Activated CD4-positive, alpha-beta T cell treated with anti-CD3 and anti-CD28 coated beads, Interleukin-2, amount 10 ng/mL, durations not matched to agents 7 days and 5 days (primary cell): ENCODE measurements at places on chromosomes 3 and 15. TPM values are rescaled to one million over a fixed set of nuclear protein-coding genes. Genes with fewer than 3 reads are reported as not detected.

RBP2 gene
- total RNA-seq, result not detected

- H3K4me1 ChIP-seq, result peaks cover 9% of the 10 kb centered on the region
- no peak overlapping the region for H3K27ac ChIP-seq
- H3K4me3 ChIP-seq, result no peak overlapping the region
Observed at GRCh38 chr3:28150465-28151206, 90.8 kb upstream of the CMC1 start.

GRCh38 chr3:13072600-13073325 is 466 bp downstream of the IQSEC1 start:
- H3K4me1 ChIP-seq, result peaks cover 56% of the 10 kb centered on the region
- peaks cover 4% of the 10 kb centered on the region for H3K36me3 ChIP-seq
- H3K4me3 ChIP-seq, result peak overlapping the region; percentile 77
- no peak for DNase-seq

ARHGEF26 gene
- 0.02 TPM for total RNA-seq

GPR27 gene
- 1.0 TPM for total RNA-seq

DNA sequence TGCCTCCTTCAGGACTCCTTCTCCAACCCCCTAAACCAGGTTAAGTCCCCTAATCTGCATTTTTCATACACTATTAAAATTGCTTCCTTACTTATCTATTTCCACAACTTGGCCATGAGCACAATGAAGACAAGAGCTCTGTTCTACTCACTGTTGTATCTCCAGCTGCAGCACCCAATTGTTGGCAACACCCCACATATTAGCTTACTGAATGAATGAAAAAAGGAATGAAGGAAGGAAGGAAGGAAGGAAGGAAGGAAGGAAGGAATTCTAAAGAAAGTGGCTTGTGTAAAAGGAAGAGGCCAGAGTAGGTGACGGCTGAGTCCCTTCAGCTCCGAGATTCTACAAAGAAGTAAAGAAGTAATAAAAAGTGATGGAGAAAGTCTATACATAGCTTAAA is 444.7 kb downstream of the ERC2 start:
- H3K36me3 ChIP-seq, result no peaks in the 10 kb centered on the region
- no peak for DNase-seq
- no peak overlapping the region for H3K27ac ChIP-seq
- no peak overlapping the region for H3K4me3 ChIP-seq
- no peaks in the 10 kb centered on the region for H3K27me3 ChIP-seq

SI gene
- not detected for total RNA-seq

PAK6 gene
- total RNA-seq, result 0.35 TPM

- H3K27ac ChIP-seq, result no peak overlapping the region
- DNase-seq, result no peak
- H3K4me3 ChIP-seq, result no peak overlapping the region
- peaks cover 11% of the 10 kb centered on the region for H3K4me1 ChIP-seq
- no peaks in the 10 kb centered on the region for H3K27me3 ChIP-seq
Observed at GRCh38 chr15:25422021-25422420, 16.8 kb downstream of the UBE3A start.

DNA sequence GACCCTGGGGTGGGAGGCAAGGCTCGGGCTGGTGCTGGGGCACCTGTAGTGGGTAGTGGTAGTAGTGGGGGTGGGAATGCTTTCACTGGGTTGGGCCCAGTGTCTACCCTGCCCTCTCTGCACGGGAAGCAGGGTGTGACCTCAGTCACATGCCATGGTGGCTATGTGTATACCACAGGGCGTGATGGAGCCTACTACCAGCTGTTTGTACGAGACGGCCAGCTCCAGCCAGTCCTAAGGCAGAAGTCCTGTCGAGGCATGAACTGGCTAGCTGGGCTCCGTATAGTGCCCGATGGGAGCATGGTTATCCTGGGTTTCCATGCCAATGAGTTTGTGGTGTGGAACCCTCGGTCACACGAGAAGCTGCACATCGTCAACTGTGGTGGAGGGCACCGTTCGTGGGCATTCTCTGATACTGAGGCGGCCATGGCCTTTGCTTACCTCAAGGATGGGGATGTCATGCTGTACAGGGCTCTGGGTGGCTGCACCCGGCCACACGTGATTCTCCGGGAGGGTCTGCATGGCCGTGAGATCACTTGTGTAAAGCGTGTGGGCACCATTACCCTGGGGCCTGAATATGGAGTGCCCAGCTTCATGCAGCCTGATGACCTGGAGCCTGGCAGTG is 5.2 kb downstream of the DALRD3 start:
- no peak for DNase-seq
- H3K27me3 ChIP-seq, result no peaks in the 10 kb centered on the region
- no peak overlapping the region for H3K4me3 ChIP-seq
- peaks cover 35% of the 10 kb centered on the region for H3K4me1 ChIP-seq
- no peak overlapping the region for H3K27ac ChIP-seq

- H3K4me3 ChIP-seq, result no peak overlapping the region
- no peaks in the 10 kb centered on the region for H3K4me1 ChIP-seq
- H3K36me3 ChIP-seq, result no peaks in the 10 kb centered on the region
Observed at GRCh38 chr3:131535596-131535995, 32.8 kb upstream of the MRPL3 start.

EPHB3 gene
- 0.22 TPM for total RNA-seq

- no peaks in the 10 kb centered on the region for H3K4me1 ChIP-seq
- no peak overlapping the region for H3K4me3 ChIP-seq
- peak; percentile 41 for DNase-seq
- peaks cover 5% of the 10 kb centered on the region for H3K27me3 ChIP-seq
- no peak overlapping the region for H3K27ac ChIP-seq
- H3K36me3 ChIP-seq, result no peaks in the 10 kb centered on the region
Observed at GRCh38 chr3:149717391-149718056, 34.8 kb downstream of the COMMD2 start.

DNA sequence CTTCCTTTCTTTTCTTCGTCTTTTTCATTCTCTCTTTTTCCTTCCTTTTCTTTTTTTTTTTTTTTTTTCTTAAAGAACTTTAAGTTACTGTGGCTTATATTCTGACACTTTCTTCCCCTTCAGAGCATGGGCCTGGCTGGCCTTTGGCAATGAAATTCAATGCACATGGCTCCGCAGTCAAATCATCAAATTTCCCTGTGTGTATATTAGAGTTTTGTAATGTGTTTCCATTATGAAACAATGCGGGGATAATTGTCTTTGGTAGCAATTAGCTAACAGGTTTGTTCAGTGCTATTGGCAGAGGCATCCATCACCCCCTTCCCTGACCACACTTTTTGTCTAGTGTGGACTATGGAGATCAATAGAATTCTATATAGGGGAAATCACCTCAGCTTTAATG is 80.5 kb downstream of the CDIN1 start:
- DNase-seq, result no peak
- H3K4me1 ChIP-seq, result no peaks in the 10 kb centered on the region
- H3K4me3 ChIP-seq, result no peak overlapping the region
- H3K27ac ChIP-seq, result no peak overlapping the region
- H3K36me3 ChIP-seq, result peaks cover 5% of the 10 kb centered on the region

- no peak for DNase-seq
- H3K27ac ChIP-seq, result no peak overlapping the region
- no peak overlapping the region for H3K4me3 ChIP-seq
- H3K36me3 ChIP-seq, result no peaks in the 10 kb centered on the region
Observed at GRCh38 chr15:73872346-73872745, 1.0 kb upstream of the TBC1D21 start.

DNA sequence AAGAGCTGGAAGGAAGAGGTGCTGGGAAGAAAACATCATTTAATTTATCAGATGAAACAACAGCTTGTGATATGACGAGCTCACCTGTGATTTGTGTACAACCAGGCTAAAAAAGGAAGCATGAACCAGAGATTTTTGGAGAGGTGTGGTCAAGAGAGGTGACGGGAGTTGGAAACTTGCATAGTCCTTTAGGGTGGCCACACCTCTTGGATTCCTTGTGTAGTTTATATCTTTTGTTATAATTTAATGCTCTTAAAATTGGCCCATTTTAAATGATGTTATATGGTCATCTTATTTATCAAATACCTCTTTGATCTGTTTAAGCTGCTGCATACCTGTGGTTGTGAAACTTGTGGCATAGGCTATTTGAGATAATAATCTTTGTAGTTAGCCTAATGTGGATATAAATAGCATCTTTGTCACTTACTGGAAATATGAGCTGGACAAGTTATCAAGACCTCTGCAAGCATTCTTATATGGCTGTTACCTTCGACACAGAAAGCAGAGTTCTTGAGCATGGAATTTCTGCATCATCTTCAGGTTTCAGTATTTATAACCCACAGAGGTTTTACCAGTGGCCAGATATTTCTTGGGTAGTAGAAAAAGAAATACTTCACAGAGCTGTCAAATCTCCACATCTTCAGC is 49.1 kb downstream of the IL1RAP start:
- peaks cover 42% of the 10 kb centered on the region for H3K36me3 ChIP-seq
- DNase-seq, result no peak
- no peaks in the 10 kb centered on the region for H3K27me3 ChIP-seq
- H3K4me1 ChIP-seq, result peaks cover 31% of the 10 kb centered on the region
- H3K27ac ChIP-seq, result no peak overlapping the region
- no peak overlapping the region for H3K4me3 ChIP-seq

- no peaks in the 10 kb centered on the region for H3K36me3 ChIP-seq
- H3K27ac ChIP-seq, result peak within 1 kb of the TSS; percentile 34
- H3K4me1 ChIP-seq, result no peaks in the 10 kb centered on the region
- no peak for DNase-seq
- no peak within 1 kb of the TSS for H3K4me3 ChIP-seq
Observed at GRCh38 chr15:79282371-79283251, at the start of gene ANKRD34C. Gene ANKRD34C, plus strand, starts transcription at chr15:79282722. Its CDS starts 10,563 bp downstream, at chr15:79293285.

DNA sequence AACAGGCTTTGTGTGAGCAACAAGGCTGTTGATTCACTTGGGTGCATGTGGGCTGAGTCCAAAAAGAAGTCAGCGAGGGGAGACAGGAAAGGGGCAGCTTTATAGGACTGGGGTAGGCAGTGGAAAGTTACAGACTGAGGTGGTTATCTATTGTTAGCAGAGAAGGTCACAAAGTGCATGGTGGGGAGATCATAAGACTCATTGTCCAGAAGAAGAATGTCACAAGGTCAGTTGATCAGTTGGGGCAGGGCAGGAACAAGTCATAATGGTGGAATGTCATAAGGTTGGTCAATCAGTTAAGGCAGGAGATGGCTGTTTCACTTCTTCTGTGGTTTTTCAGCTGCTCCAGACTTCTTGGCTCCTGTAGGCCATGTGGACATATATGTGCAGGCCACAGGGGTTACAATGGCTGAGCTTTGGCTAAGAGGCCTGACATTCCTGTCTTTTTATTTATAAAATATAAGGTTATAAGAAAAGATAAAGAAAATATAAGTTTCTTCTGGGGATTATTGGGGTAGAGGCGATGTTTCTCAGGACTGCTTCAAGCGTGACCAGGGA is 69.5 kb upstream of the SNTN start:
- no peaks in the 10 kb centered on the region for H3K36me3 ChIP-seq
- no peak overlapping the region for H3K27ac ChIP-seq
- no peaks in the 10 kb centered on the region for H3K27me3 ChIP-seq

ALDH1A2 gene
- not detected for total RNA-seq

CPN2 gene
- total RNA-seq, result not detected

GRCh38 chr15:68399096-68400065 is 32.6 kb downstream of the ITGA11 start:
- DNase-seq, result no peak
- H3K27me3 ChIP-seq, result peaks cover 13% of the 10 kb centered on the region
- no peak overlapping the region for H3K27ac ChIP-seq
- no peak overlapping the region for H3K4me3 ChIP-seq

DNA sequence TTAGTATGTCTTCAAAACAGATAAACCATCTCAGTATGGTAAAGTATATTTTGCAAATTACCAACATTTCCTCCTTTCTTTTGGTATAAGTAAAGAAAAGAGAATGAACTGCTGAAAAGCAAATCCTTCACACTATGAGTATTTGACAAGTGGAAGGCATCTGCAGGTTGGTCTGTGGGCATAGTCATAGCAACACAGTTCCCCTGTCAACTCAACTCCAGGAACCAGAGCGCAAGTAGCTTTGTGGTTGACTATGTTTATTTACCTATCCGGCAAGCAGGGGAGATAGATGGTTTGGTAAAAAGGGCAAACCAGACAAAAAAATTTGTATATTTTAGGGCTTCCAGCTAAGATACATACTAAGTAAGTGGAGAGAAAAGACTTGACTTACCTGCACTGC is 88.3 kb upstream of the PPIB start:
- peak; percentile 38 for DNase-seq
- H3K4me3 ChIP-seq, result no peak overlapping the region
- H3K27ac ChIP-seq, result no peak overlapping the region
- H3K27me3 ChIP-seq, result no peaks in the 10 kb centered on the region
- H3K4me1 ChIP-seq, result peaks cover 45% of the 10 kb centered on the region
- peaks cover 16% of the 10 kb centered on the region for H3K36me3 ChIP-seq

ADAMTS9 gene
- total RNA-seq, result not detected

DNA sequence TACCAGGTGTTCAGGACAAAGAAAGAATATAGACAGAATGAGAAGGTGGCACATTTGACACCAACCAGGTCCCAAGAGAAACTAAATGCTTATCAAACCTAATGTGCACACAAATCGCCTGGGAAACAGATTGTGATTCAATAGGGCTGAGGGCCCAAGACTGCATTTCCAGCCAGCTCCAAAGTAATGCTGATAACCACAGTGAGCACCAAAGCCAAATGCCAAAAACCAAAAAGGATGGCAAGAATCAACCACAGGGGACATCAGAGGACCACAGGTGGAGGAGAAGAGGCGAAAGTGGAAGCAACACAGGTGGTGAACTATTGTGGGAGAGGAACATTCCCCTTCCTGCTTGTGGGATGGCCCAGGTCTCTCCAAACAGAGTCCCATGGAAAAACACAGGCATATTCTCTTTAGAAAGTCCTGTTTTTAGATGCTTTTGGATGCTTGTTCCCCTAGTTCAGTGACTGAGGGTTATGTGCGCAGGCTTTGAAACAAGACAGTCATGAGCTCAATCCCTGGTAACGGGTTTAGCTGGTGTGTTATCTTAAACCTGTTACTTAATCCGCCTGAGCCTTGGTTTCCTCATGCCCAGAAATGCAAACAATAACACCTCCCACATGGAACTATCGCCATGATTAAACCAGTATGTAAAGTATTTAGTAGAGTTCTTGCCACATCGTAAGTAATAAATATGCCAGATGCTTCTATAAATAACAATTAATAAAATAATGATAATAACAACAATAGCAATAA is 241.7 kb downstream of the ATP8B4 start:
- no peaks in the 10 kb centered on the region for H3K27me3 ChIP-seq
- H3K36me3 ChIP-seq, result no peaks in the 10 kb centered on the region
- no peaks in the 10 kb centered on the region for H3K4me1 ChIP-seq

GRCh38 chr3:22980346-22980745 is 222.8 kb upstream of the UBE2E2 start:
- H3K27ac ChIP-seq, result no peak overlapping the region
- no peaks in the 10 kb centered on the region for H3K27me3 ChIP-seq
- H3K4me3 ChIP-seq, result no peak overlapping the region
- peaks cover 3% of the 10 kb centered on the region for H3K4me1 ChIP-seq
- no peaks in the 10 kb centered on the region for H3K36me3 ChIP-seq

GRCh38 chr15:38997841-38998240 is 433.2 kb upstream of the RASGRP1 start:
- H3K27ac ChIP-seq, result no peak overlapping the region
- DNase-seq, result no peak
- peaks cover 12% of the 10 kb centered on the region for H3K4me1 ChIP-seq
- H3K4me3 ChIP-seq, result no peak overlapping the region
- H3K27me3 ChIP-seq, result peaks cover 31% of the 10 kb centered on the region
- H3K36me3 ChIP-seq, result no peaks in the 10 kb centered on the region

CD200 gene
- 4.0 TPM for total RNA-seq
